Iris pigment epithelial cell (primary cell): ENCODE measurements at places on chromosomes 2 and 18.
A peak's percentile ranks its signal among the peaks of the same experiment; 100 is the strongest.

DNA sequence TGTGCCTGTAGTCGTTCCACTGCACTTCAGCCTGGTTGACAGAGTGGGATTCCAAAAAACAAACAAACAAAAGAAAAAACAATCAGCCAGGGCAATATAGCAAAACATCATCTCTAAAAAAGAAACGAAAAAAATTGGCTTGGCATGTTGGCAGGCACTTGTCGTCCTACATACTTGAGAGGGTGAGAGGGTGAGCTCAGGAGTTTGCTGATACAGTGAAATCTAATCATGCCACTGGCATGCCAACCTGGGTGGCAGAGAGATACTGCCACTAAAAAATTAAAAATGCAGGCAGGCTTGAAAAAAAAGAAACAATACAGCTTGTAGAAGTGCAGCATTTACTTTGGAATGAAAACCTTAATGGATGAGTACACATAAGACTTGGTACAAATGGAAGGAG lies 282.9 kb upstream of the RGPD4 start:
- DNase-seq: no peak

DNA sequence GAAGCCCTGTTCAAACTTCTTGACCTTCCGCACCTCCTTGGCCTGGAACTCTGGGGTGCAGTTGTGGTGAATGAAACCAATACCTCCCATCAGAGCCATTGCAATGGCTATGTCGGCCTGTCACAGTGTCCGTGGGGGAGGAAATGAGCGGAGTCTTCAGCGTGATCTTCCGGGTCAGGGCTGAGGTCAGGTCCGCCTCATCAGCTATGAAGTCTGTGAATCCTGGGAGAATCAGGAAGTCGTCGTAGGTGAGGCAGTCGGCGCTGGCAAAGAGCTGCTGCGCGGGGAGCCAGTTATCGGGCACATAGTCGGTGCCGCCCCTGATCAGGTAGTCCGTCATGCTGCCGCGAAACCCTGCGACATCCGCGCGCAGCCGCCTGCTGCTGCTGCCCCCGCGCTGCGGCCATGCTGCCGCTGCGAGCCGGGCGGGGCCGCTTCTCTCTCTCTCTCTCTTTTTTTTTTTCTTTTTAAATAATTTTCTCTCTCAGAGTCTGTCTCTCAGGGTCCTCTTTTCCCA lies 154.1 kb upstream of the ZSWIM2 start:
- no peak for DNase-seq

DNA sequence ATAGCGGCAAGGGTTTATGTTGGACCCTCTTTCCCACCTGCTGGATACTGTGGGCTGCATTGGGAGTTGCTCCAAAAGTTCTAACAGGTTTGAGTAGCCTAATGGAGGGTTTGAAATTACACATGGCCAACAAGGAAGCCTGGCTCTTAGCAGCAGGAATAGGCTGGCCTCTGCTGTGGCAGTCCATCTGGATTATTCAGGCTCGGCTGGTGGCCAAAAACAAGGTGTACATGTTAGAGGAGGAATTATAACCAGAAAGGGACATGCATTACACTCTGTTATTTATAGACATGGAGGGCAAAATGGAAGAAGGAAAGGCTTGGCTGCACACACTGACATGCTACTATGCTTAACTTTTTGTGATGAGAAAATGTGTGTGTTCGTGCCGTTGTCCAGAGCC lies 61.1 kb upstream of the NRXN1 start:
- no peak for DNase-seq

DNA sequence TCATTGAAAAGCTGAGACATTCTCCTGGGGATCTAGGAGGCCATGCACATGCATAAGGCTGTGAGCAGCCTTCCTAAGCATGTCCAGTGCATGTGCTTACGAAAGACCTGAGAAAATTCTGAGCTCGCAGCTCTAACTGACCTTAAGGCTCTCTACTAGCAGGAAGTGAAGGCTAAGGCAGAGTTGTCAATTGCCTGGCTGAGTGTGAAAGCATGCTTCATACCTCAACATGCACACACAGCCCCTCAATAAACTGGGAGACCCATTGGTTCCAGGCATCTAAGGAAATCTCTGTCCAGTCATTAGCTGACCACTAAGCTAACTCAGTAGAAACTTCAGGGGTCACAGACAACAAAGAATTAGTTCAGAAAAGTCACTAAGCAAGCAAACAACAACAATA lies 42.0 kb downstream of the ALPK2 start:
- DNase-seq: no peak

GRCh38 chr18:75131381-75132000 lies 77.4 kb downstream of the PTGR3 start:
- no peak for DNase-seq

DNA sequence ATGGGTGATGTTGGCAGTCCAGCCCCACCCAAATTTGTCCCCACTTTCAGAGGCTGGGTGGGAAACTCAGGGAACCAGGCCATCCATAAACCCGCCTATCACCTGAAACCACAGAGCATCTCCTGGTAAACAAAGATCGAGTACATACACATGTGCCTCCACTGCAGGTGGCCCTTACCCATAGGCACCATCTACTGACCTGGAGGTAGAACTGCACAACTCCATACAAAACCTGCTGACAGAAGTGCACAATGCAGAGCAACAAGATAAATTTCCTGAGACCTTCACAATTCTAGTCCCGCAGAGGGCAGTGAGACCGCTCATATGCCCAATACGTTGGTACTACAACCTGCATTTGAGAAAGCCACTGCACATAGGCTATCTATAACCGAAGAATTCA lies 856.3 kb downstream of the SUCLG1 start:
- no peak for DNase-seq

- DNase-seq: peak; percentile 13
Measured at GRCh38 chr2:40797120-40797519, 345.2 kb upstream of the SLC8A1 start.

DNA sequence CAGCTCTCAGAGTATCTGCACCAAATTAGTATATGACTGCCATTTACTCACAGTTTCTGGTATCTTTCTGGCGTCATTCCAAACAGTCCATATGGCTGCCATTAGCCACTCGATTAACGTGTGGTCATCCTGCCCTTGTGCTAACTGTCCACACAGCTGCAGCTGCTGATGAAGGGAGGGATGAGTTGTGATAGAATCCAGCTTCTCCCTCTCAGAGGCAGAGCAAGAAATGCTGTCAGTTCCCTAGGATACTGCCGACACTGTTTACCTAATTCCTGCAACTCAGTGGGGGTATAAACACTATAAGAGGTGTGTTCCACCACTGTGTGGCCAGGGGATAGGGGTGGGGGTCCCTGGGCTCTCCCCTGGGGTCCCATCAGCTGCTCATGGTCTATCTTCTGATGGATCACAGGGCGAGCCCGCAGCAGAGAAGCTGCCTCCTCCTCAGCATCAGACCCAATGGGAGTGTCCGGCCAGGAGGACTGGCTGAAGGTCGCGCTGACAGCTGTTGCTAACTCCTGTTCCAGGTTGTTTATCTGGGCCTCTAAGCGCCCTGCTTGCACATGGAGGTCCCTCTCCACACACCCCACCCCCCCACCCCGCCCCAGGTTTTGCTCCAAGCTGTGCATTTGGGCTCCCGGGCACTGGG lies 17.3 kb upstream of the KLHL23 start:
- peak; percentile 31 for DNase-seq

DNA sequence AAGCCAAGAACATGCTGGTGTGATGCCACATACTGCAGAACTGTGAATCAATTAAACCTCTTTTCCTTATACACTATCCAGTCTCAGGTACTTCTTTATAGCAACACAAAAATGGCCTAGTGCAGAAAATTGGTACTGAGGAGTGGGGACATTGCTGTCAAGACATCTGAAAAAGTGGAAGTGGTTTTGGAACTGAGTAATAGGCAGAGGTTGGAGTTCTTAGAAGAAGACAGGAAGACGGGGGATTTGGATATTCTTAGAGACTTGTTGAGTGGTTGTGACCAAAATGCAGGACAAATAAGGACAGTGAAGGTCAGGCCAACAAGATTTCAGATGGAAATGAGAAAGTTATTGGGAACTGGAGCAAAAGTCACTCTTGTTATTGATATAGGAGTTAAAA lies 31.3 kb upstream of the CDH2 start:
- no peak for DNase-seq

- DNase-seq: peak; percentile 8
Measured at GRCh38 chr2:16522031-16522831, 143.4 kb downstream of the CYRIA start.

GRCh38 chr2:9232886-9233285 lies 26.3 kb downstream of the ASAP2 start:
- DNase-seq: no peak

GRCh38 chr2:186503827-186504606 lies 18.0 kb downstream of the ZC3H15 start:
- DNase-seq: peak; percentile 29

GRCh38 chr2:215601990-215602721 lies 166.3 kb upstream of the FN1 start:
- peak; percentile 41 for DNase-seq

DNA sequence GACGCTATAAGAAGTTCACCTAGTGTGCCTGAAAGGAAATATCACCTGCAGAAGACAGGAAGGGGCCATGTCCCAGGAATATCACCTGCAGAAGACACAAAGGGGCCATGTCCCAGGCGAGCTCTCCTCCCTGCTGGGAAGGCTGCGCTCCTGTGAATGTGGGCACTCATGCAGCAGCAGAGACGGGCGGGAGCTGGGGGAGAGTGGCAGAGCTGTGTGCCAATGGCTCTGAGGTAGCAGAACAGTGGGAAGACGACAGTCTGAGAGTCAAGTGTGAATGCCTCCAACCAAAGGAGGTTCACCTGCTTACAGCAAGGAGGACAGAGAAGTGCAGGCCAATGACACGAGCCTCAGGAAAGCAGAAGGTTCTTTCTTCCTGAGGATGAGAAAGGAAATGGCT lies 117.9 kb upstream of the SALL3 start:
- DNase-seq: no peak

DNA sequence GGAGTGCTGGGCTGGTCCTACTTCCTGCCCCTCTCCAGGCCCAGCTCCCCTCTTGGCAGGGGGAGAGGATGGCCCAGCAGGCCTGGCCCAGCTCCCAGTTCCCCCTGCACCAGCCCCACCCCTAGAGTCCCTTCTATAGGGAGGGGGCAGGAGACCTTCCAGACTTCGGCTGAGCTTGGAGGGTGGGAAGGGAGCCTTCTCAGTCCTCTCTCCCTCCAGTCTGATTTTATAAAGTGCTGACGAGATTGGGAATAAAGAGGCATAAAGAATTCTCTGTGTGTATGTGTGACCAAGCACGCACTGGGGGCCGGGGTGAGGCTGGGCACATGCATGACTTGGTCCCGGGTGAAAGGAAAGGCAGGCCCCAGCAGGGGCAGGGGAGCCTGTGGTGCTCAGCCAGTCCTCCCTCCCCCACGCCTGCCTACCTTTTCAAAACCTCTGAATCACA lies 5.1 kb downstream of the CHPF start:
- peak; percentile 31 for DNase-seq

- peak; percentile 45 for DNase-seq
Measured at GRCh38 chr2:150567771-150568301, 80.4 kb upstream of the RND3 start.

- no peak for DNase-seq
Measured at GRCh38 chr18:28823506-28824182, 646.7 kb upstream of the CDH2 start.

DNA sequence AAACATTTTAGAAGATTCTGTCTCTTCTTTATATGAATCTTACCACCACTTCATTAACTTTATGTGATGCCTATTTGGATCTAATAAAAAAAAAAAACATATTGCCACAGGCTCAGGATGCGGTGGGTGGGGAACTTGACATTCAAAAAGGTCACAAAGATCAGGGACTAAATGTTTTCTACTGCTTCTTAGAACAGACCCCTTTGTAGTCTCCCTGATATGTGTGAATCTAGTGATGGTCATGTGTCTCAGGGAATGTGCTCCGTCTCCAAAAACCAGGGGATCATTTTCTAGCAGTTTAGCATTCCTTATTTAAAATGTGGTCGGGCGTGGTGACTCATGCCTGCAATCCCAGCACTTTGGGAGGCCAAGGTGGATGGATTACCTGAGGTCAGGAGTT lies 807.8 kb upstream of the CHAC2 start:
- no peak for DNase-seq

DNA sequence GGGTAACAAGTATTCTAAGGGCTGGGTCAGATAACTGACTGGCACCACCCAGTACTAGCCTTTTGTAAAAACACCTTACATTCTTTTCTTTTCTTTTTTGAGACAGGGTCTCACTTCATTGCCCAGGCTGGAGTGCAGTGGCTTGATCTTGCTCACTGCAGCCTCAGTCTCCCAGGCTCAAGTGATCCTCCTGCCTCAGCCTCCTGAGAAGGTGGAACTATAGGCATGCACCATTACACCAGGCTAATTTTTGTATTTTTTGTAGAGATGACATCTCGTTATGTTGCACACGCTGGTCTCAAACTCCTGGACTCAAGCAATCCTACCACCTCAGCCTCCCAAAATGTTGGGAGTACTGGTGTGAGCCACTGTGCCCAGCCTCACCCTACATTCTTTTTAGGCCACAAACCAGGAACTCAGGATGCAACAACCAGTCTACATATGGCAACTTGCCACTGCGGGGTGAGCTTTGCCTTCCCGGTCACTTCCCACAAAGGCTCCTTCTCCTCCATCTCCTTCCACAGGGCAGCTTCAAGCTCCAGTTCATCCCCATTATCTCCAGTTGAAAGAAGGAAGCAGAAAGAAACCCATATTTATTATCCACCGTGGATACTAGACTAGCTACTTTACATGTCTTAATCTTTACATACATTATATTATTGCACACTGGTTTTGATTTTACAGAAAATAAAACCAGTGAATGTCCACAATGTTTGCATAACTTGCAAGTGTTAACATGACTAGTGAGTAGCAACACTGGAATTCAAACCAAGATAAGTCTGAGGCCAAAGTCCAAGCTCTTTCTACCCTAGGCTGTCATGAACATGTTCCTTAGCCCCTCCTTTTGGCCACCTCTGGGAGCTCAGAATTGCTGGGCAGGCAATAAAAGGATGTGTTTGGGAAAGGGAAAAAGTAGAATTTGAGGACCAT lies 23.7 kb upstream of the AP1S3 start:
- DNase-seq: peak; percentile 84

DNA sequence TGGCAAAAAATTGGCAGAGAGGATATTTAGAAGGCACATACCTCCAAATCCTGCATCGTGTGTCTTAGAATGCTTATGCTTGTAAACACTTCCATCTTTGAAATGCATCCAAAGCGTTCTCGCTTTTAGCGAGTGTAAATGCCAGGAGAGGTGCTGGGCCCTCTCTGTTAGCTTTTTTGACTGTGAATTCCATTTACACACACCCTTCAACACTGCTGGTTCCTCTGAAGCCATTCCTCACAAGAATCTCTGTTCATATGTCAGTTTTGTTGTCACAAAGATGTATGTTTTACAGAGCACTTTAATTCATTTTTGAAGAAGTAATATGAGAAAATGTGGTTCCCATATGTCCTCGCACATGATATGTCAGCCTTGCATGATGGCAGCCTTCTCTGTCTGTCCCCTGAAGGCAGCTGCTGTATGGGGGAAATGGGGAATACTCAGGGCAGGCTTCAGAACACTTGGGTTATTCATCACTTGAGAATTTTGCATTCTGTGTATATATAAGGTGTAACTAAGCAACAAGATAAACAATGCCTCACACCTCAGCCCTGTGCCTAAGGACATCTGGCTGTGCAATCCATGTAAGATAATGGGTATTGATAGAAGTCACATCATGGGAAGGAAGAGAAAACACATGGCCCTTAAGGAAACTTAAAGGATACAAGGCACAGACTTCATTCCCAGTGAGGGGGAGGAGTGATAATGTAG lies 52.3 kb downstream of the RAB27B start:
- peak; percentile 82 for DNase-seq

GRCh38 chr2:198874472-198874858 lies 583.3 kb downstream of the SATB2 start:
- no peak for DNase-seq
